Neural crest cell (in vitro differentiated cells): ENCODE measurements at places on chromosomes 2 and 18. TPM values are rescaled to one million over a fixed set of nuclear protein-coding genes. Genes with fewer than 3 reads are reported as not detected.

Gene ACTG2
- total RNA-seq, result 0.39 TPM in 1 of 2 replicates, not detected in the other

GRCh38 chr2:78676921-78677696 is 348.4 kb upstream of the REG3G start:
- DNase-seq, result no peak

- no peak for DNase-seq
These were observed 20.8 kb downstream of the PTPN18 start for GRCh38 chr2:130376433-130377293.

Gene CAVIN2
- total RNA-seq, result not detected in 2 replicates

Gene KIAA1328
- total RNA-seq, result 9.3 and 12.3 TPM in 2 replicates

GRCh38 chr2:226746196-226746800 is 53.3 kb downstream of the IRS1 start:
- DNase-seq, result no peak

DNA sequence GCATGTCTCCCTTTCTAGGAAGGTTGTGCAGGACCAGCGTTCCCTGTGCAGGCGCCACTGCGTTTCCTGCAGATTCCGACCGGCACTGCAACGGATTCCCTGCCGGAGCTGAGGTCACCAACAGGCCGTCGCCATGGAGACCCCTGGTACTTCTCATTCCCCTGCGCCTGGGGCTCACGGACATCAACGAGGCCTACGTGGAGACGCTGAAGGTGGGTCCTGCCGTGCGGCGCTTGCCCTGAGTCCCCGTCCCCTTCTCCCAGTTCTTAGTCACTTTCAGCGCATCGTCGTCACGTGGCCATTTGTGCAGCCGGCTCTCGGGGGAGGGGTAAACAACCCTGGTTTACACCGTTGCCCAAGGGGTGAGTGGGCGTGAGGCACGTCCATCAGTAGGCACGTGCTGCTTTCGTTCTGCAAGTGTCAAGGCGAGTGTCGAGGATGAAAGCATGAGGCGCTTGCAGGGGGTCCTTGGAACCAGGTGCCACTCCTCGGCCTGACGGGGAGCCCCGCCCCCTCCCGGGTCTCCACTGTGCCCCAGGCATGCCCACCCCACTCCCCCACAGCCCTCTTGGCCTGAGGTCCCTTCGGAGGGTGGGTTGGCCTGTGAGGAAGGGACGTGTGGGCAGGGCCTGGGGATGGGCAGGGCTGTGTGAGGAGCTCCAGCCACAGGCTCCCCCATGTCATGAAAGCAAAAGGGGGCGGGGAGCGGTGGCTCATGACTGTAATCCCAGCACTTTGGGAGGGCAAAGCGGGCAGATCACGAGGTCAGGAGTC is 19.8 kb downstream of the DTYMK start:
- DNase-seq, result peak; percentile 62
